Type B pancreatic cell (in vitro differentiated cells): ENCODE measurements at places on chromosomes 3 and 15. TPM values are rescaled to one million over a fixed set of nuclear protein-coding genes. Genes with fewer than 3 reads are reported as not detected.
A peak's percentile ranks its signal among the peaks of the same experiment; 100 is the strongest.

GRCh38 chr3:97822359-97822775, 556 bp downstream of the CRYBG3 start:
- DNase-seq = peak; percentile 74

Gene MYH15
- total RNA-seq = 0.26 and 0.77 TPM in 2 replicates

DNA sequence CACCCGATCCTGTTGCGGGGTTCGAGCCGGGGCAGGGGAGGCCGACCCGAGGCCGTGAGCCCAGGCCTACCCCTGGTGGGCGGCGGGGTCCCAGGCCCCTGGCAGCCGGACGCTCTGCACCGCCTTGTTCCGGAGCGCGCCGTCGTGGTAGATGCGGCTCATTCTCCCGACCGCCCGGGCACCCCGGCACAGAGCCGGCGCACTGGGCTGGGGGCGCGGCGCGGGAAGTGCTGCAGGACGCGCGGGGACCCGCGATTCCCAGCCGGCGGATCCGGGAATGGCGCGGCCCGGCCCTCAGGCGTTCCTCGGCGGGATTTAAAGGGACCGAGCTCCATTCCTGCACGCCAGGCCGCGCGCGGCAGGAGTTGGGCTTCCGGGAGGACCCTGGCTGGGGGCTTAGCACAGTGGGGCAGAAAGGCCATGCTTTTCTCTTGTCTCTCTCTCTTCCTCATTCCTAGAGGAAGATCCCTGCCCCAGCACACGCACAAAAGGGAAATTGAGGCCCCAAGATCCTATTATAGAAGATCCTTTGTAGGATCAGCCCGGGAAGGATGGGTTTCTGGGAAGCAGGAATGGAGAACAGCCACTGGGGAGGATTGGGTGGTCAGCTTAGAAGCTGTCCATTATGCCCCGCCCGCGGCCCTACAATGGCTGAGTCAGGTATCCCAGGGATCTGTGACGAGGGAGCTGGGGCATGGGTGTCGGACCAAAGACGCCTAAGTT, at the start of gene ARPIN:
Gene ARPIN, minus strand, starts transcription at position 279 of the 723 bp plus-strand sequence. Its CDS starts 117 bp downstream, at position 162.
- peak; percentile 81 for DNase-seq

DNA sequence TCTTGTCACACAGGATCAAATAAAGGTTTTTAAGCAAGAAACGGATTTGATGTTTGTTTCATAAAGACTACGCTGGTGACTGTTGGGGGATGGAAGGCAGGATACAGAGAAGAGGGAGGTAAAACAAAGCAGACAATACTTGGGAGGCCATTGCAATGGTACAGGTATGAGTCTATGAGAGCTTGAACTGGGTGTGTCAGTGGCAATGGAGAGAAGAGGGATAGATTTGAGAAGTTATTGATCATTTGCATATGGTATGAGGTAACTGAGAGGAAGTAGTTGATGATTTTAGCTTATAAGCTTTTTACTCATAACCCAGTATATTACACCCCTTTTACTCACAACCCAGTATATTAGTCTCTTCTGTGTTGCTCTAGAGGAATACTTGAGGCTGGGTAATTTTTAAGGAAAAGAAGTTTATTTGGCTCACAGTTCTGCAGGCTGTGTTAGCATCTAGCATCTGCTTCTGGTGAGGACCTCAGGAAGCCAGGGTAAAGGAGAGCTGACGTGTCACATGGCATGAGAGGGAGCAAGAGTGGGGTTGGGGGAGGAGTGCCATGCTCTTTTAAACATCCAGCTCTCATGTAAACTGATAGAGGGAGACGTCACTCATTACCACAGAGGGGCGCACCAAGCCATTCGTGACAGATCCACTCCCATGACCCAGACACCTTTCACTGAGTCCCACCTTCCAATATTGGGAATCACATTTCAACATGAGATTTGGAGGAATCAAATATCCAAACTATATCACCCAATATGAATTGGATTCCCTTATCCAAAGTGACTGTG, 153.9 kb downstream of the VPS8 start:
- no peak for DNase-seq

DNA sequence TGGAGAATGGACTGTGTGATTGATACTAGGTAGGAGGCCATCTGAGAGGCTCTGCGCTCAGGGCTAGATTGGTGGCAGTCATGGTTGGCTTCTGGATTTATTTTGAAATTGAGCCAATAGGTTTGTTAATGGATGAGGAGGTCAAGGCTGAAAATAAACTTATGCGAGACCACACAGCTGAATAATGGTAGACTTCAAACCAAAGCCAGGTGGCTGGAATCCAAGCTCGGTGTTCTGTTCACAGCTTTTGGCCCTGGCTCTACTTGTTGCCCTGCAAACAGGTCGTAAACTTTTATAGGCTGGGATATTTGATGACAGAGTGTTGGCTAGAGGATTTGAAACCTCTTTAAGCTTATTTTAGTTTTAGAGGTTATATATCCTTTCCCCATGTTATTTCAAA, 160.4 kb downstream of the CHL1 start:
- no peak for DNase-seq

DNA sequence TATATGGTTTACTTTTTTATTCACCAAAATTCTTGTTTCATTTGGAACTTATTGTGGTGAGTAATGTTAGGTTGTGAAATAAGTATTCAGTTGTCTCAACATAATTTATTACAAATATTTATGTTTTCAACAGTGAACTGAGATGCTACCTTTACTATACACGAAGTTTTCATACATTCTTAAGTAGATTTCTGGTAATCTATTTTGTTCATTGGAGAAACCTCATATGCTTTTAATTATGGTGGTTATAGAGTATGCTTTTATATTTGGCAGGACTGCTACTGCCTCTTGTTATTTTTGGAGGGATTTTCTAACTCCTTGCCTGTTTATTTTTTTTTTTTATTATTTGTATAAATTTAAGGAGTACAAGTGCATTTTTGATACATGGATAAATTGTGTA, 253.1 kb downstream of the NLGN1 start:
- DNase-seq = no peak

Gene GOLGA6D
- total RNA-seq = 0.19 TPM in 1 of 2 replicates, not detected in the other

GRCh38 chr15:62301993-62302675, 137.0 kb upstream of the C2CD4B start:
- DNase-seq = no peak

DNA sequence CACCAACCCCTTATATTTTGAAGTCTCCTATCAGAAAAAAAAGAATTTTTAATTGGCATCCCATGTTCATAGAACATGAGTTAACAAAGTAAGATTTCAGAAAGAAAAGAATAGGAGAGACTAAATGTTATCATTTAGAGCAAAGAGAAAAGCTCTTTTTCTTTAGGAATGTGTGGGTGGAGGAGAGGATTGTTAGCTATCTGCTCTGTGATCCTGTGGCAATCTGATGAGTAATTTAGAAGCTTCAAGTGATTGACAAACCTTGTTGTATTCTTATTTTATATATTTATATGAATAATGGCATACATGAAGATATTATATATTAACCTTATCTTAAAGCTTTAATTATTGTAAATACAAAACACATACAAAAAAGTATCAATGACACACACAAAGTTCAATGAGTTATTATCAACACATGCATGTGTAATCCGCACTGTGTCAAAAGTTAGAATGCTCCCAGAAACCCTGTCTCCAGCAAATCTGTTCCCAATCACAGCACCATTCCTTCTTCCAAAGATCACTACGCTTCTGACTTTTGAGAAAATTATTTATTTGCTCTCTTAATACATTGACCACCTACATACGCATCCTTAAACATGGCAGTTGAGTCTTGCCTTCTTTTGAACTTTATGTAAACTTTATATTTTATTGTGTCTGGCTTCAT, 907.4 kb downstream of the MCTP2 start:
- no peak for DNase-seq

Gene CAND2
- total RNA-seq = 5.5 and 11.1 TPM in 2 replicates

Gene AGBL1
- 0.07 TPM in 1 of 2 replicates, not detected in the other for total RNA-seq

DNA sequence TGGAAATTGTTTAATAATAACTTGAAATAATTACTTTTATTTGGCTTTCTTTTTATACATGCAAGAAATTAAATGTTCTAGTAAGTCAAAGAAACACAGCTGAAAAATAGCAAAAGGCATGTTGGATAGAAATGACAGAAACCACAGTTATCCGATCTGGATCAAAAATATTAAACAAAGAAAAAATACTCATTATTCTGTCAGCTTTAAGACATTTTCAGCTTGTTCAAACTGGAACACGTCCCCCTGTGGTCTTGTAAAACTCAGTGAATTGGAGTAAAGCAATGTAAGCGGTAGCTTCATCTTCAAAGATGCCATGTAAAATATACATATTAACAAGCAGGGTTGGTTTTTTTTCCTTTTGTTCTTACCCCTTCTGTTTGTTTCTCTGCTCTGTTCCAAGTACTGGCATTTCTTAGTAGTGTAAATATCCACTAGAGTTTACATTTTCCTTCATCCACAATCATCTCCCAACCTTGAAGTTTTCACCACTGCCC, 223.4 kb downstream of the IGSF11 start:
- DNase-seq = no peak

Gene SEMA6D
- 11.3 and 22.2 TPM in 2 replicates for total RNA-seq

GRCh38 chr3:57652203-57652602, 40.7 kb downstream of the DENND6A start:
- DNase-seq = no peak

- DNase-seq = no peak
These were observed 8.4 kb downstream of the TMOD3 start for GRCh38 chr15:51837792-51838251.

- DNase-seq = no peak
These were observed 392.4 kb upstream of the ALCAM start for GRCh38 chr3:104974316-104974715.

DNA sequence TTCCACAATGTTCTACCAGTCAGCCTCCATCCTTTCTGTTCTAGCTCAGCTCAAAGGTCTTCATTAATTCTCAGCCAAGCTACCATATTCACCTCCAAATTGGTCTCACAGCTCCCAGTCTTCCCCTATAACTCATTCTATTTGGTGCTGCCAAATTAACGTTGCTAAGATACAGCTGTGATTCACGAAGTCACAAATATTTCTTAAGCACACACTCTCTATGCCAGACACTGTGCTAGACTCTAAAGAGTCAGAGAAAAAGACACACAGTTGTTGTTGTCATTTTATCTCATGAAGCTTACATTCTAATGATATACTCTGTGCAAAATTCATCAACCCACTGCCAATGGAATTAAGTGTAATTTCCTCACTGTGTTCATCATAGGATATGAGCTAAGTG, 102.8 kb downstream of the FRMD5 start:
- DNase-seq = no peak

- no peak for DNase-seq
These were observed 1261.7 kb downstream of the ROBO1 start for GRCh38 chr3:78506061-78506460.

DNA sequence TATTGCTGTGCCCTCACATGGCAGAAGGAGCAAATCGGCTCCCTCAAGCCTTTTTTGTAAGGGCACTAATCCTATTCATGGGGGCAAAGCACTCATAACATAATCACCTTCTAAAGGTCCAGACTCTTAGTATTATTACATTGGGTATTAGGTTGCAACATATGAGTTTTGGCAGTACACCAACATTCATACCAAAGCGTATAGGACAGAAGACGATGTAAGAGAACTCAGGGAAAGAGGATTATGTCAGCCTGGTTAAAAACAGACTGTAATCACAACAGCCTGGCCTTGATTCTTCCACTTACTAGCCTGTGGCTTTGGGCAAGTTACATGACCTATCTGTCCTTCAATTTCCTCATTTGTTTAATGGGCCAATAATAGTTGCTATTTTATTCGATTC, 828.5 kb upstream of the NECTIN3 start:
- DNase-seq = no peak

DNA sequence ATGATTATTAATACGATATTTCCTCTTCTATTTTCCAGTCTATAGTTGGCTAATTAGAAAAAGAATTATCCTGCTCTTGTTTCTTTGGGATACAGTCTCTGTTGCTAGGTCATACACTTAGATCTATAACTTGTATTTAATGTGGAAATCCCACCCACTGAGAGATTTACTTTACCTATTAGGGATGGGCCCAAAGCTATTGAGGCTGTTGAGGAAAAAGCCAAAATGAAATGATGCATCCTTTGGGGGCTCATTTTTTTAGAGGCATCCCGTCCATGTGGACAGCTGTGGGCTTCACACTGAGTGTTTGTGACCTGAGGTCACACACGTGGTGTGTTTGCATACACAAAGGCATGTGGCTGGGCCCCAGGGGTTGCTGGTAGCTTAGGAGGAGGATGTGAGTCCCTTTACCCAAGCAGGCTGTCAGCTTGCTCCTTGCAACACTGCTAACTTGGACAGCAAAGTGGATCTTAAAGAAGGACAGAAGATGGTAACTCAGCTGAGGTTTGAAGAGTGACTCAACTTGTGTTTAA, 477.4 kb downstream of the AGBL1 start:
- no peak for DNase-seq

GRCh38 chr3:39469945-39470344, 2.5 kb downstream of the MOBP start:
- no peak for DNase-seq

DNA sequence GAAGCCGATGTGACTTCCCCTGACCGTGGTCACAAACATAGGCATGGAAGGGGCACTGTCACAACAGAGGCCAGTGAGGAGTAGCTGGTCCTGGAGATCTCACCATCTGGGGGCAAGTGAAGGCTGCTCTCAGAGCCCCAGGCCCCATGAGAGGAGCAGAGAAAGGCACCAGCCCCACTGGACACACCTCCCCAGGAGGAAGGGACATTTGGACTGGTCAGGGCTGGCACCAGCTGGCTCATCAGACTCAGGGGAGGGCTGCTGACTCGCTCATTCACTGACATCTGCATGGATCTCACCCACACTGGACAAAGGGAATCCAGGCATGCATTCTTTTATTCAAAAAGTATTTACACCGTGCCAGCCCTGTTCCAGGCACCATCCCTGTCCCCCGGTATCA, 26.8 kb downstream of the ESYT3 start:
- DNase-seq = peak; percentile 43

- DNase-seq = no peak
These were observed 436.1 kb downstream of the TUSC7 start for GRCh38 chr3:117145677-117146076.

- DNase-seq = peak; percentile 70
These were observed 23.4 kb upstream of the SLC2A2 start for GRCh38 chr3:171049861-171050444.

DNA sequence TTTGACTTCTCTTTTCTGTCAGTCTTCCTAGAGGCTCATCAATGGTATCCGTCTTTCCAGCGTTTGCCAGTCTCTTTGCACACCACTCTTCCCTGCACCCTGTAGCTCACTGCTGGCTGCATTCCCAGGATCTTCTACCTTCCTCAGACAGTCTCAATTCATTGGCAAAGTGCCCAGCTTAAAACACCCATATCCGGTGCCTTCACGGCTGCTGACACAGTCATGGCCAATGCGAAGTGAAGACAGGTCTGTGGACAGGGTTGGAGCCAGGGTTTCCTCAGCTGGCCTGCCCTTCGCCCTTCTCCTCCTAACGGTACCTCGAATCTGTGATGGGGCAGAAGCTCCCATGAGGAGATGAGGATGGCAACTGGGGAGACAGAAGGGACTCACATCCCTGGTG, 36.1 kb downstream of the PTH1R start:
- DNase-seq = no peak

Gene SLC12A1
- 0.05 and 0.53 TPM in 2 replicates for total RNA-seq

DNA sequence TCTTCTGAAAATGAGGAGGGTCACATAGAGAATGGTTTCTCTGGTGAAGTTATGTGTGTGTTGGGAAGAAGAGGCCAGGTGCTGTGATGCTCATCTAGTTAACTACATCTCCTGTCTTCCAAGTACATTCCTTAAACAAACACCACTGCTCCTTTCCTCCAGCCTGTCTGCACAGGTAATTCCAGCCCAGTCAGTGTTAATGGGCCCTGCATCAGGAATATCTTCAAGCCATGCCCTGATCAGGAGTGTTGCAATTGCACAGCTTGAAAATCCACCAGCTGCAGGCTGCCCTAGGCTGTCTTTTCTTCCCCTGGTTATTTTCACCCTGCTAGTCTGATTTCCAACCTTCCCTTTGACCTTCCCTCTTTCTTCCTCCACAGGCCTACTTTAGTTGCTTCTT, 41.9 kb upstream of the LMOD3 start:
- DNase-seq = no peak

- no peak for DNase-seq
These were observed 74.9 kb upstream of the XCR1 start for GRCh38 chr3:46102059-46102779.
